ENCODE measurements at places on chromosomes 13 and 19.

DNA sequence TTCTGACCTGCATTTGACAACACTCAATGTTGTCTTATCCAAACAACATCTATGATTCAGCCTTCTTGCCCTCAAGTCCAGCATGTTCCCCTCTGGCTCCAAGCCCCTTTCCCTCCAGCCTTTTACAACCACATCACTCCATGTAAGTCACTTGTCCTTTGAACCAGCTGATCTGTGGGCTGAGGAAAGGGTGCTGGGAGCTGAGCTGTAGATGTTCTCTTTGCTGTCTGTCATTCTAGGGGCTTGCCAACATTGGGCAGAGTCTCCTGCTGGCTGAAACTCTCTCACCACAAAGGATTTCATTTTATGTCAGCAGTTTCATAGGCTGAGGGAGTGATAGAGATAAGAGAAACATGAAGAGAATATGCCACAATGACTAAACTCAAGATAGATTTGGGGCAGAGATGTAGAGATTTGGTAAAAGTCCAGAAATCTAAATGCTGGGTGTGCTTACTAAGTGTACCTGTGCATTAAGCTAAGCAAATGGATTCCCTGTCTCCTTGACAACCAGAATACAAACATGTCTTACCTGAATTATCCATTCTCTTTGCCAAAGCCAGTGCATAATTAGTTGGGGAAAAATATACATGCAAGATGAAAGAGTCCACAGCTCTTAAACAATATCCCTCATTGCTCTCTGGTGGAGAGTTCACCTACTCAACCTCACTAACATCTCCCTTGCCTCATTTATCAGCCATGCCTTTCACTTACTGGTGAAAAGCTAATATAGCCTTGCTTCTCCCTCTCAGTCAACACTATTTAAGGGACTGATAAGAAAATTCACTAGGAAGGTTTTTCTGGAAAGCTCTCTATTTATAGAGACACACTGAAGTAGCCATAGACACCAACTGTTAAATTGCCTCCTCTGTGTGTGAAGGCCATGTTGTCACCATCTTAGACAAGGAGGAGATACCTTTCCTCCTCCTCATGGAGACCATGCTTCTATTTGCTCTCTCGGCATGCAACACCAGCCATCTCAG is 175.5 kb upstream of the SERP2 start:
- no peak for DNase-seq

DNA sequence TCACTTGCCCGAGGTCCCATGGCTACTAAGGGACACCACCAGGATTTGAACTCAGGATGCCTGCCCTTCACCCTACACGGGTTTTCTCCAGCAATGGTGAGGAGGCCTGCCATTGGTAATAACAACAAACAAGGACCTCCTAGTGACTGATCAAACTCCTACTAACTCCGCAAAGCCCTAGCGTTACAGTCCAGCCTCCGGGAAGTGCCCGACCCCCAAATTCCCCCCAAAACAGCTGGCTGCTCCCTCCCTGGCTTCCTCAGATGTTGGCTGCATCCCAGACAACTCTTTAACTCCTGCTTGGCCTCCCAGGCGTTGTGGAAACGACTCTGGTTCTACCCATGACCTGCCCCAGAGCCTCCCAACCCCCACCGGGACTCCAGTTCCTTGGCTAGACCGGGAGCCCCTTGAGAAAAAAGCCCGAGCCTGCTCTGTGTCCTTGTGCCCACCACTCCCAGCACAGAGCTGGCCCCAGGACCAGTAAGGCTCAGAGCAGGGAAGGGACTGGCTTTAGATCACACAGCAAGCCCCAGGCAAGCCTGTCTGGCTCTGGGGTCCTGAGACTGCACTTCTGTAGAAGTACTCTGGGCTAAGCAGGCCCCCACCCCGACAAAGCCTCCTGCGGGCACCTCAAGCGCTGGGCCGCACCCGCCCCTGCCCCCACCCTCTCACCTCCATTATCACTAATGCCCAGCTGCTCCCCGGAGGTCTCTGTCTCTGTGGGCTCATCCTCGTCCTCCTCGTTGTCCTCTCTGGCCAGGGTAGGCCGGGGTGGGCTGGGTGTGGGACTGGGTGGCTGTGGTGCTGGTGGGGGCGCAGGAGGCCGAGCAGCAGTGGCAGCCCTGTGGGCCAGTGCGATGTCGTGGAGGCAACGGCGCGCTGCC is 4.7 kb downstream of the AKT1S1 start:
- no peak for DNase-seq

GRCh38 chr19:18859676-18860301 is 28.0 kb downstream of the UPF1 start:
- DNase-seq, result no peak

DNA sequence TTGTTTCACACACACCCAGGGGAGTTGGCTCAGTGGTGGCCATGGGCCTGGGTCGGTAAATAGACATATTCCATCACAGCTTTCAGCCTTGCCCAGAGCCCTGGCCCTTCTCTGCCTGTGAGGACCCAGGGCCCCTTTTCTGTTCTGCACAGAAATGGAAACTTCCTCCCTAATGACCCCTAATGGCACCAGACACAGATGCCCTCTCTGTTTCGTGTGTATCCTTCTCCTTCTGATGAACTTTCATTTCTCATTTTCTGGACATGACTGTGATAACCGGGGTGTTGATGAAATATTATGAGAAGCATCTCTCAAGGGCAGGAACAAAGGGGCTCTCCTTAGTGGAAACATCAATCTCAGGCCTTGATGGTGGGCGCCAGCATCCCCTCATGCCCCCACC is 12.8 kb downstream of the LILRA1 start:
- no peak for DNase-seq

DNA sequence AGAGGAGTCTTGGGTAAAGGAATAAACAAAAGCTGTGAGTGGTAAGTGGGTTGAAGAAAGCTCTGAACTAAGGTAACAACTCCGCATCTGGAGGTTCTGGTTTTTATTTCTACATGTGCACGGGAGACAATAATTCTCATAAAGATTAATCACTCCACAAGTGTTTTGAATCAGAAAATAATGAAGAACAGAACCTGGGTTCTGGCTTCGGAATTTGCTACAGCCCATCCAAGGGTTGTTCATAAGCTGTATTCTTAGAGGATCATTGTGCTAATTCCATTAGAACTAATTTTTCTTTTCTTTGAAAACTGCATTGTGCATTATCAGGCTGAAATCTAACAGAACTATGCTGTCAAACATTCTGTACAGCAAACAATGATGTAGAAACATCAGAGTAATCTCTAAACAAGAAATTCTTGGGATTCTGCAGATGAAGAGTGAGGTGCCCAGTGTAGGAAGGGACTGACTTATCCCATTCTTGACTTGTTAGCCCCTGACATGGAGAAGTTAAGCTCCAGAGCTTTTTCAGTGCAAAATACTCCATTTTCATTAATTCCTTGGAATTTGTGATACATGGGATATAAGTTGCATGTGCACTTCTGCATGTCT is 368.2 kb downstream of the COG6 start:
- DNase-seq, result no peak

DNA sequence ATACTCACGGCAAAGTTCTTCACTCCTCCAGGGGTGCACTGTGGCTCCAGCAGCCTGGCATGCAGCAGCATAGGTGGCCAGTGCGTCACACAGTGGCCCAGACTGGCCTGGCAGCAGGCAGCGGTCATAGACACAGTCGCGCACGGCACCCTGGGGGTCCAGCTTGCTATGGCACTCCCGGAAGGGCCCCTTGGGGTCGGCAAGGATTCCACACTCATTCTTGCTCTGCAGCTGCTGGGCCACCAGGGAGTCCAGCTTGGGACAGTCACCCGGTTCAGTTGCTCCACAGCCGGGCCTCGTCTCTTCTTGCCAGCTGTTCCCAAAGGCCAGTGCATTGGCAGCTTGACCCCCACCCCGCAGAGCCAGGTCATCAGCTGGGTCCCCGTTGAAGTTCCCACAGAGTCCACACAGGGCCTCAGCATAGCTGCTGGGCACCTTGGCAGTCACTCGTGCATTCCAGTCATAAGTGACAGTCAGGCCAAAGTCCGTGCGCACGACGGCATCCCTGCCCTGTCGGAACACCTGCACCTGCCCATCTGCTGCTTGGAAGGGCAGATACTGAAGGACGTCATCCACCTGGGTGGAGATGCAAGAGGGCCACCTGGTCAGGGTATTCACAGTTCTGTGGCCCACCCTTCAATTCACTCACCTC is 20.6 kb downstream of the FCGBP start:
- DNase-seq, result no peak
